SJSA1 (cell line): ENCODE measurements at places on chromosomes 5 and 9. TPM values are rescaled to one million over a fixed set of nuclear protein-coding genes. Genes with fewer than 3 reads are reported as not detected.

LHX2 gene
- total RNA-seq = 0.18 TPM in 1 of 2 replicates, not detected in the other

OMD gene
- total RNA-seq = 0.37 and 0.81 TPM in 2 replicates

NANS gene
- 160 and 167 TPM in 2 replicates for total RNA-seq

BNC2 gene
- total RNA-seq = 1.6 and 4.9 TPM in 2 replicates

FANCC gene
- total RNA-seq = 9.3 and 10.8 TPM in 2 replicates

ZDHHC11B gene
- not detected in 2 replicates for total RNA-seq

RNF208 gene
- total RNA-seq = not detected in 2 replicates

ARL14EPL gene
- 1.3 TPM in 1 of 2 replicates, not detected in the other for total RNA-seq

LMNB1 gene
- 241 and 268 TPM in 2 replicates for total RNA-seq

SLC31A2 gene
- 7.9 and 8.5 TPM in 2 replicates for total RNA-seq

DNA sequence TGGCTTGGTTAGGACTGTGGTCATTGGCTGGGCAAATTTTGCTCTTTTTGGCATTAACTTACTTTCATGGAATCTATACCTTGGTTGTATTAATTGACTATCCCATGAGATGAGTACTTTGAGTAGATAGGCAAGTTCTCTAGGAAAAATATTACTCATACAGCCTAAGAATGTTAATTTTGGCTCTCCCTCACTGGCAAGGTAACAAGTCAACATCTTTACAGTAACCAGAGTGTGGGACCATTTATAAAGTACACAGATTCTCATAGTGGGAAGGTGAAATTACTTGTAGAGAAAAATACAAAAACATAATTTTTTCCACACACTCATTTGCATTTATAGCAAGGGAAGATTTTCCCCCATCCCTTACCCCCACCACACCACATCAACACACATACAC is 154.6 kb upstream of the ZNF608 start:
- DNase-seq = no peak

- no peak for DNase-seq
Measured at GRCh38 chr5:23446424-23446823, 61.0 kb upstream of the PRDM9 start.

GRCh38 chr9:8648271-8648845 is 848.8 kb upstream of the DMAC1 start:
- DNase-seq = no peak

- peak; percentile 75 for DNase-seq
Measured at GRCh38 chr9:87479801-87480201, 17.9 kb upstream of the DAPK1 start.

DNA sequence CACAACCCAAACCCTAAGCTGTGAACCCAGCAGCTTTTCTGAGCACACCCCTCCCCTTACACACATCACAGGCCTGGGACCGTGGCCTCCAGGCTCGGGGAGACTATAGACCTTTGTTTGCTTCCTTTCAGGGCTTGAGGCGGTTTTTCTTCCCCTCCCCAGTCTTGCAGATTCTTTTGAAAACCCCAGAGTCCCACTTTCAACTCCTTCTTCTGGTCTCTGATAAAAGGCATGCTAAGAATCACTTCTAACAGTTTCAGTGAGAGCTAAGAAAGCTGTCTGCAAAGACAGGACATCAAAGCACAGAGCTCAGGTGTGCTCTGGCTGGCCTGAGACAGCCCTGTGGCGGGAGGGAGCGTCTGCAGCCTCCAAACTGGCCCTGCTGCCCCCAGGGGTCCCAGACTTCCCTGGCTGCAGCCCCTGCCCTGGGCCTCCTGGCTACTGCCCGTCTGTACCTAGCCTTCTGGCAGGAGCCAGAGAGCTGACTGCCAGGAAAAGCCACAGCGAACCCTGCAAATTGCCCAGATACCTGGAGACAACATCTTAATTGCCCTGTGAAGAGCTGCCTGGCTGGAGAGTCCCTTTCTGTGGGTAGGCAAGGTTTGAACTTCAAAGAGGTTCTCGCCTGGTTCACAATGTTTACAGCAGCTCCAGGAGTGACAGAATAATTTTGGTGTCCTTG is 138.9 kb downstream of the GADD45G start:
- DNase-seq = no peak

GRCh38 chr5:171258737-171259415 is 50.2 kb upstream of the TLX3 start:
- no peak for DNase-seq

DNA sequence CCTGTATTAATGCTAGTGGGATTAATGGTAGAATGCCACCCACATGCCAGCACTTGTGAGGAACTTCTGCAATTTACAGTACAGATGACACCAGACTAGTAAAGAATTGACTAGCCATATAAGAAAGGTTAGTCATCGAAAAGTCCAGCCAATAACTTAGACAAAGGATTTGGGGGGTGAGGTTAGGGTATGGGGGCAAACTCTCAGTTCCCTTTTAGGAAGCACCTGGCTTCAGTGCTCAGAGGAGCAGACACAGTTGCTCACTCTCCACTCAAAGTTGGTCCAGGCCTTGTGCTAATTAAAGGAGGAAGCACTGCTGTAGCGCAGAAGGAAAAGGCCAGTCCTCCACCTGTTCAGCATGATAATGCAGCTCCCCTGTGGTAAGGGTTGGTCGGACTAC is 25.2 kb downstream of the TGFBR1 start:
- DNase-seq = no peak

- no peak for DNase-seq
Measured at GRCh38 chr5:132221781-132222648, 5.6 kb downstream of the P4HA2 start.

- DNase-seq = no peak
Measured at GRCh38 chr9:128846680-128847030, 17.1 kb upstream of the SPOUT1 start.

DNA sequence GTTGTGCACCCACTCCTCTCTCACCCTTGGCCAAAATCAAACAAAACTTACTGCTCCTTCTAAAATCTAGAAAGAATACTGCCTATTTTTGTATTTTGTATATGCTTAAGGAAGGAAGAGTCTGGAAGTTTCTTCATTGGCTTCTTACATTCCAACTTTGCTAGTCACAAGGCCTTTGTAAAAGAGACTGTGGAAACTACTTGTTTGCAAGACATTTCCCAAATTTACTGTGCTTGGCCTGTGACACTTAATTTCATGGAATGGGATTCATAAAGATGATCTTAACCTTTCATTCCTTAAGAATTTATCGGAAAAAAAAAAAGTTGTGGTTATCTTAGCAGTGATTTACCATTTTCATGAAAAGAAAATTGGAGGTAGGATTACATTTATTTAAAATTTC is 208.9 kb downstream of the VPS13A start:
- no peak for DNase-seq

GRCh38 chr5:83095957-83096539 is 18.7 kb downstream of the XRCC4 start:
- DNase-seq = peak; percentile 52

DNA sequence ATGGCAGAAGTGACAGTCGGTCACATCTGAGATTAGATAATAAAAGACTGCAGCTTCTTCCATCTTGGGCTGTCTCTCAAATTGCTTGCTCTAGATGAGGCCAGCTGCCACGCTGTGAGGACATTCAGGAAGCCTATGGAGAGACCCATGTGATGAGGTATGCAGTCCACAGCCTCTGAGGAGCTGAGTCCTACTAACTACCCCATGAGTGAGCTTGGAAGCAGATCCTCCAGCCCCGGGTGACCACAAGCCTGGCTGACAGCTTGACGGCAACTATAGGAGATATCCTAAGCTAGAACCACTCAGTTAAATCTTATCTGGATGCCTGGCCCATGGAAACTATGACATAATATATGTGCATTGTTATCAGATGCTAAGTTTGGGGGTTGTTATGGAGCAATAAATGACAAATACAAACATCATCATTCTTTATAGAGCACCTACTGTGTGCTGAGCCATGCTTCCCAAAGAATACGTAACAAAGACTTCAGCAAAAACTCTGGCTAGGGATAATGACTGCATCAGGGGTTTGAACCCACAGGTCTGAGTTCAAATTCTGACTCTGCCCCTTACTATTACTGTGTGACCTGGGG is 26.7 kb downstream of the KCNV2 start:
- DNase-seq = no peak

GRCh38 chr5:171291371-171291770 is 17.7 kb upstream of the TLX3 start:
- no peak for DNase-seq

- no peak for DNase-seq
Measured at GRCh38 chr5:56354836-56355235, 121.7 kb upstream of the ANKRD55 start.

- peak; percentile 71 for DNase-seq
Measured at GRCh38 chr5:93578813-93579691, 2.0 kb downstream of the NR2F1-AS1 start.

DNA sequence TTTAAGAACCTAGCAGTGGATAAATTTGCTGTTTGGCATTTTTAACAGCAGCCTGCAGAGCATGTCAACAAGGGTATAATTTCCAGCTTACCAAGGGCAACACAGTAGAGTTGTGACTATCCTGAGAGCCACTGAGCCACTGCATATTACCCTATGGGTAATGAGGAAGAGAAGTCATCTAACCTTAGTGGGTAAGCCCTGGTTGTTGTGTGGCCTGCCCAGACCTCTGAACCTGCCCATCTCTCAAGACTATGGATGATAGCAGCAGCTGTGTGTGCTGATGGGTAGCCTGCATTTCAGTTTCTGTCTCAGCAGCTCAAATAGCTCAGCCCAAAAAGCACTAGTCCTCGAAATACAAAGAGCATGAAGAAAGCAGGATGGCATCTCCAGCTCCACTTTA is 56.1 kb upstream of the PIP5K1B start:
- DNase-seq = no peak

DNA sequence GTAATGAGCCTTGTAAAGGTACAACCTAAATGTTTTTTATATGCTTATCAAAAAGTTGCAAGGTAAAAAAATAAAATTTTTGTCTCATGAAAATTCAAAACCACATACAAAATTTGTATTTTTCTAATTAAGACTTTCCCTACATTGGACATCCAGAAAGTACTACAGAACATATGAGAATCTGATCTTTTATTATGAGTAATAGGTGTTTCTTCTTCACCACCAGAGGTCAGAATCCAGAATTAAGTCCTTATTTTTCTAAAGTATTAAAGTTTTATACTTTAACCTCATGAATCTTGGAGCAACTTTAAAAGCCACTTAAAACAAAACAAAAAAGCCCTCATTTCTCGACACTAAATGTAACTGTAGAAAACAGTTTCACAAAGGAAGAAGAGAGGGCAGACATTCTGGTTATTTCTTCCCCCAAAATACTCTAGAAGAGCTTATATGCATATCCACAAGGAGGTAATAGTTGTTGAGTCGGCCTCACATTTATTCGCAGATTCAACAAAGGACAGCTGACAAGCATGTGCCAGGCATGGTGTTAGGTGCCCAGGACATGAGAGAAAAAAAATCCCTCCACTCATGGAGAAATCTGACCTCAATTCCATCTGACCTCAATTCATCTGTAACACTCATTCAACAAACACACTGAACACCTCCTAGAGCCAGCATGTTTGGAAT is 69.3 kb downstream of the MLLT3 start:
- no peak for DNase-seq

DNA sequence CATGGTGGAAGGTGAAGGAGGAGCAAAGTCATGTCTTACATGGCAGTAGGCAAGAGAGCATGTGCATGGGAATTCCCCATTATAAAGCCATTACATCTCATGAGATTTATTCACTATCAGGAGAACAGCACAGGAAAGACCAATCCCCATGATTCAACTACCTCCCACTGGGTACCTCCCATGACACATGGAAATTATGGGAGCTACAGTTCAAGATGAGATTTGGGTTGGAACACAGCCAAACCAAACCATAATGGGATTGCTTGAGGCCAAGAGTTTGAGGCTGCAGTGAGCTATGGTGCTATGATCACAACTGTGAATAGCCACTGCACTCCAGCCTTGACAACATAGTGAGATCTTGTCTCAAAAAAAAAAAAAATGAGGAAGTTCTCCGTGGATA is 581.8 kb downstream of the TAF11L14 start:
- DNase-seq = no peak

GRCh38 chr5:35151146-35151920 is 79.0 kb downstream of the PRLR start:
- no peak for DNase-seq

- no peak for DNase-seq
Measured at GRCh38 chr9:34347800-34348158, 18.4 kb downstream of the NUDT2 start.
